SW 1271 (cell line): ENCODE measurements at places on chromosomes 1 and 21.
A peak's percentile ranks its signal among the peaks of the same experiment; 100 is the strongest.

DNA sequence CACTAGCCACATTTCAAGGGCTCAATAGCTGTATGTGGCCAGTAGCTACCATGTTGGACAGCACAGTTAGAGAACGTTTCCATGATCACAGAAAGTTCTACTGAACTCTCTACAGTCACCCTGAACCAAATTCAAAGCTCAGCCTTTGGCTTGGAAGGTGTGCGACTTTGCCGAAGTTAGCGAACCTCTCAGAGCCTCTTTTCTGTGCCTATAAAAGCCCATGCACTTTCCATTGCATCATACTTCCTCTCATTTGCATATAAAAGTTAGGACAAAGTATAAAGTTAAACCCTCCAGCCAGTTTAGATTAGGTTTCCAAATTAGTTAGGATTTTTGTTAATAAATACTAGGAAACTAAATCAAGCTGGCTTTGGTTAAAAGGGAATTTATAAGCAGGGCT, 4.7 kb upstream of the SLC1A7 start:
- no peak for DNase-seq

- no peak for DNase-seq
These were observed 179.4 kb upstream of the SGIP1 start for GRCh38 chr1:66354311-66355201.

DNA sequence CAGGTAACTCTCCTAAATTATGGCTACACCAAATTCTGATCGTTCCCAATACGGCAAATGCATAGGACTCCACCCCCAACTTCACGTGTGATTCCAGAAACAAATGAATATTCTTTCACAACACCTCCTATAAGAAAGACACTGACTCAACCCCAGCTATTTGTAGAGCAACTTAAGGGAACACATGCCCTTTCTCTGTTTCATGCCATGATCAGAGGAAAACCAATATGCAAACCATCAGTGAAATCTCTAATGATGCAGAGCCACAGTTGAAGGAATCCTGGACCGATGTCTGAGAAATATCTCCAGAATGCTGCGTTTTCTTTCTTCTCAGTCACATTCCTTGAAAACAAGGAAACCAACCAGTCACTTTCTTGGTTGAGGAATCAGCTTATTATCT, 164.2 kb upstream of the PTBP2 start:
- no peak for DNase-seq

DNA sequence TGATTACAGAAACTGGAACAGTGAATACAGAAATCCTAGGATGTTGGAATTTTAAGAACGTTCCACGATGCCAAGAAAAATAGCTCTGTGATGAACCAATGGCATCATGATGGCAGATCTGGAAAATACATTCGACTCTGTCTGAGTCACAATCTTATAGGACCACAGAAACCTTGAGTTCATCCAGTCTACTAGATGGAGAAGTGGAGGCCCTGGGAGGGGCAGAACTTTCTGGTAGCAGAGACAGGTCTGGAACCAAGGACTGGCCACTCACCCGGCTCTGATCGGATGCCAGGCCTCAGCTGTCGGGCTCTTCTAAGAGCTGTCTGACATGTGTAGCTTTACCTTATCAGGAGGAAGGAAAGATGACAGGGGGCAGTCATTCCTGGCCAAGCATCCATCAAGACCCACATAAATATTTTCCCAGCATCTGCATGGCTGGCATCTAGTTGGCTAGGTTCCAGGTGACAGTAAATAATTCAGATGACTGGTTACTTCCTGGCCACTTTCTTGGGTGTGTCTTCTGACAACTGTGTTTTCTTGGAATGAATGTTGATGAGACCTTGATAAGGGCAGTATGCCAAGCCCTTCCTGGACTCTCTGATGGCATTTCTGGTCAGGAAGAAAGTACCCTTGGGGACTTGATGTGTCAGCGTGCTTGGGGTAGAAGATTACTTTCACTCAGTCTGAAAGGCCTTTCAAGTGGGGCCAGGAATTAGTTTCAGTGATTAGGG, 72.6 kb upstream of the TRABD2B start:
- no peak for DNase-seq

GRCh38 chr1:46367072-46367471, 26.5 kb downstream of the NSUN4 start:
- no peak for DNase-seq

GRCh38 chr1:53550201-53550741, 91.1 kb downstream of the DMRTB1 start:
- DNase-seq: no peak

DNA sequence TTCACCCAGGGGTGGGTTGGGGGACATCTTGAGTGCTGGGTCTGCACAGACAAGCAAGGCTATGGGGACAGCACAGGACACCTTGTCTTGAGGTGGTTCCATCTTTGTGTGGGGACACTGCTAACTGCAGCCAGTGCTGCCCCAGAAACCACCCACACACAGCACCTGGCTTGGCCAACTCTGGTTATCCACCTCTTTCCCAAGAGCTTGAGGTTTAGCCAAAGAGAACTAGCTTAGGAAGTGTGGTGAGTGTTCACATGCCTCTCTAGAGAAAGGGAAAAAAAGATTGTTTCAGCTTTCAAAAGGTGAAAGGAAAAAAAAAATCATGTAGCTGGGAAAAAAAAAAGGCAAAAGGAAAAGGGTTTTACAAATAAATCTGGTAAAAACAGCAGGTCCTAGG, 32.4 kb downstream of the BCAR3 start:
- DNase-seq: no peak

DNA sequence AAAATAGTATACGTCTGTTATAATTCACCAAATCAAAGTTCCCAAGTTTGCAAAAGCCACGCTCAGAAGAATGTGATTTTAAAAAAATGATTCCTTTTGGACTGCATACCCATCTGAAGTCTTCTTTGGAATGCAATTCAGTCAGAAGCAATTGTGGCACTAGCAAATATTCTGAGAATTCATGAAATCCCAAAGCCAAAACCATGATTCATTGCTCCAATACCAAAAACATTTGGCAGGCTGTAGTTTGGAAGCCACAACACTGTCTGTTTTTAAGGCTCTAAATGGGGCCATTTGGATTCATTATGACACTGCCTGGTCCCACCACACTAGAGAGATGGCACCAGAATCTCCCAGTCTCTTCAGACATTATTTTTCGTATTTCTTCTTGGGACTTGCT, 21.8 kb upstream of the LRRC53 start:
- no peak for DNase-seq

DNA sequence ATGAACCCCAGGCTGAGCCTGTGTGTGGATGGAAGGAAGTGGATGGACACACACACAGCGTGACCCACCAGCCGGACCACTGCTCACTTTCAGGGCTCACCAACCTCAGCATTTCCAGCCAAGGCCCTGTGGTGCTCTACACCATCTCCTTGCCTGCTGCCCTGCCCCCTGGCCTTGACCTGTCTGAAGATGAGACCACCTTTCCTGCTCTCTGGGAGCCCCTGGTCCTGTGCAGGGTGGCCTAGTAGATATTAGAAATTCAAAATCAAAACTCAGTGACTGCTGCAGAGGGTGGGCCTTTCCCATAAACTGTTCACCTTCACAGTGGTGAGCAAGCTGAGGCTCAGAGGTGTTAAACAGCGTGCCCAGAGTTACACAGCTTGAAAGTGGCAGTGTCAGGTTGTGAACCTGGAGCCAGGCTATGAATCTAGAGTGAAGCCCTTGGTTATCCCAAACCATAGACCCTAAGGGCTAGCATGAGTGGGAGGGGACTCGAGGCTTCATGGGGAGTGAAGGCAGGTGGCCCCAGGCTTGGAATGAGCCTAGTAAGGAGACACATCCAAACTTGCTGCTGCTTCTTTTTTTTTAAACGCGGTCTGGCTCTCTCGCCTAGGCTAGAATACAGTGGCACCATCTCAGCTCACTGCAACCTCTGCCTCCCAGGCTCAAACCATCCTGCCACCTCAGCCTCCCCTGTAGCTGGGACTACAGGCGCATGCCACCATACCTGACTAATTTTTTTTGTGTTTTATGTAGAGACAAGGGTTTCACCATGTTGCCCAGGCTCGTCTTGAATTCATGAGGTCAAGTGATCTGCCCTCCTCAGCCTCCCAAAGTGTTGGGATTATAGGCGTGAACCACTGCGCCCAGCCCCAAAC, 41.5 kb downstream of the MAN1C1 start:
- DNase-seq: no peak

DNA sequence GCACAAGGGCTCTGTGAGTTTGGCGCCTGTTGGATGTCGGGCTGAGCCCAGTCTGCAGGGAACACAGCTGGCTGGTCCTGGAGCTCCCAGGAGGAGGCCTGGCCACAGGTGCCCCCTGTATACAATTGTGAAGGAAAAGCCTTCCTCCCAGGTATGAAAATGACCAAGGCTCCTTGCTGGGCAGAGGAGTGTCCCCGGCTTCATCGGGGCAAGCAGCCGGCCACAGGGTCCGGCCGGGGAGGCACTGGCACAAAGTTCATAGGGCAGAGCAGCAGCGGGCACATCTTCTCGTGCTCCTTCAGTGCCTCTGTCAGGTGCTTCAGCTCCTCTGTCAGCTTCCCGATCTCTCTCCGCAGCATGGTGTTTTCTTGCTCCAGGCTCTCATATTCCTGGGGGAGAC, 13.0 kb downstream of the BATF3 start:
- no peak for DNase-seq

- no peak for DNase-seq
These were observed 199.7 kb upstream of the C8B start for GRCh38 chr1:57165546-57165945.

- DNase-seq: no peak
These were observed 53.5 kb upstream of the BACH1 start for GRCh38 chr21:29245104-29245643.

- DNase-seq: no peak
These were observed 56.9 kb downstream of the TRABD2B start for GRCh38 chr1:47940326-47940725.

DNA sequence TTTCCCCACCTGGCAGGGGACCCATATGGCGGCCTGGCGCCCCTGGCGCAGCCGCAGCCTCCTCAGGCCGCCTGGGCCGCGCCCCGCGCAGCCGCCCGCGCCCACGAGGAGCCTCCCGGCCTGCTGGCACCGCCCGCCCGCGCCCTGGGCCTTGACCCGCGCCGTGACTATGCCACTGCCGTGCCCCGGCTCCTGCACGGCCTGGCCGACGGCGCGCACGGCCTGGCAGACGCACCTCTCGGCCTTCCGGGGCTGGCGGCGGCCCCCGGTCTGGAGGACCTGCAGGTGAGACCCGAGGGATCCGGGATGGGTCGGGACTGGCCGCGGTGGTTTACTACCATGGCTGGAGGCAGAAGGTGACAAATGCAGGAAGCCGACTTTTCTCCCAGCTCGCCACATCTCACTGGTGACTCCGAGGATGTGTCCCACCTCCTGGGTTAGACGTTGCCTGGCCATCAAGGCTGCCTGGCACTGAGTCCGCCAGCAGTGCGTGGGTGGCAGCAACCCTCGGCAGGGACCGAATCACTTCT, 1.1 kb downstream of the TFAP2E start:
- DNase-seq: no peak

GRCh38 chr1:87174724-87175245, 153.9 kb upstream of the LMO4 start:
- DNase-seq: no peak

DNA sequence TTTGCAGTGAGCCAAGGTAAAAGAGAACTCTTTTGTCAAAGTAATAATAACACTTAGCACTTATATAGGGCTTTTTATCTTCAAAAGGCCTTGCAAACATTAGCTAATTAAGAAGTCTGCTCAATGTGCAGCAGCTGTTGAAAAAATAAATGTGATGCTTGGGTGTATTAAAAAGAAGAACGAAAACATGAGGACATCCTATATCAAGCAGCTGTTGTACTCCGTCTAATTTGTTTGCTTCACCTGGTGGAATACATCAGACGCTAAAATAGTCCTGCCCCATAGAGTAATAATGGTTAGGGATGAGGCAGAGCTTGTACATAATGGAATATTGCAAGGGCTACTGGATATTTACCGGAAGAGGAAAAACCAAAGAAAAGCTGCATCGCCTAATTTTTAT, 299.5 kb downstream of the ST6GALNAC3 start:
- DNase-seq: no peak

GRCh38 chr1:55235722-55236121, 20.6 kb upstream of the USP24 start:
- peak; percentile 28 for DNase-seq

DNA sequence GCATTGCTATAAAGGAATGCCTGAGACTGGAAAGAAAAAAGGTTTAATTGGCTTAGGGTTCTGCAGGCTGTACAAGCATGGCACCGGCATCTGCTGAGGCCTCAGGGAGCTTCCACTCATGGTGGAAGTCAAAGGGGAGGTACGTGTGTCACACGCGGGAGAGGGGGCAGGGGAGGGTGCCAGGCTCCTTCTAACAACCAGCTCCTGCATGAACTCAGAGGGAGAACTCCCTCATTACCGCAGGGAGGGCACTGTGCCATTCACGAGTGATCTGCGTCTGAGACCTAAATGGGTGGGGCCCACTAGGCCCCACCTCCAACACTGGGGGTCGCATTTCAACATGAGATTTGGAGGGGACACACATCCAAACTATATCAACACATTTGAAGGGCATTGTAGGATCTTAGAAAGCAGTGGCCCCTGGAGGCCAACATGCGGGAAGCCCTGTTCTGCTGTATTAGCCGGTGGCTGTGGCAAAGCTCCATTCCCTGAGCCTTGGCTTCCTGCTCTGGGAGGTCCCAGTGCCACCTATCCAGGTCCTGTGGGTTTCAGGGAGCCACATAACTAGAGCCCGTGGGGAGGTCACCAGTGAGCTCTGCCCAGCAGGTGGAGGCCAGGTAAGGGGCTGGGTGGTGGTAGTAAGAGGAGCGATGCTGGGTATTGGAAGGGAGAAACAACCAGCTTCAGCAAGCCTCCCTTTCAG, 10.0 kb downstream of the WNT3A start:
- DNase-seq: no peak

GRCh38 chr1:179247923-179248322, 18.4 kb upstream of the ABL2 start:
- DNase-seq: no peak

GRCh38 chr1:54859700-54860391, 27.1 kb downstream of the DHCR24 start:
- DNase-seq: no peak

- no peak for DNase-seq
These were observed 68.2 kb upstream of the OLIG2 start for GRCh38 chr21:32957545-32957944.

DNA sequence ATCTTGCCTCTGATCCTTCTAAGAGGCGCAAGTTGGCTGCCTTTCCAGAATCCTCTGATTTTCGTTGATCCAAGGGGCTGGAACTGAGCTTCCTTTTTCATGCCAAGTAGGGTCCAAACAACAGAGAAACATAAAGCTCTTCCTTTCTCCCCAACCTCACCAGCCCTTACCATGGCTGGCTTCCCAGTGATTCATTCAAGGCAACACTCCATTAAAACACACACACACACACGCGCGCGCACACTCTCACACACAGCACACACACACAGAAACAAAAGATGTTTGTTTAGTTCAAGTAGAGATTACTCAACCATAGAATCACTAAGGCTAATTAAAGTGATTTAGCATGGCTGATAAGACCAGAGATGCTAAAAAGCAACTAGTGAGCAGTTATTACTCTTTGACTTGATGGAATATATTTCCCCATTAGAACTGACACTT, 13.0 kb upstream of the GUCA2A start:
- DNase-seq: no peak

DNA sequence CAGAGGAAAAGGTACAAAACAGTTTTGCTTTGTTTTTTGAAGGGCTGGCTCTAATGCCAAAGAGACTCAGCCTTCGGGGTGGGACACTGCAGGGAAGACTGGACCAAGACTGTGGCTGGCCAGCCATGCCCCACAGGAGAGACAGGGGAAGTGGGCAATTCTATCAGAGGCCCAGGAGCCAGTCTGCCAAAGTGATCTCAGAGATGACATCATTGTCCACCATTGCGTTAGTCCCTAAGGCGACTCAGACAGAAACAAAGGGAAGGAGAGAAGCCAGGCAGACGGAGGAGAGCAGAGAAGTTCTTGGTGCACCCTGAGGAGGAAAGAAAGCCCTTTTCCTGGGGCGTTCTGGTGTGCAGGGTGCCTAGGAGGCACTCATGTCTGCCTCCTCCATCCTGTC, 26.4 kb downstream of the OPTC start:
- no peak for DNase-seq
